ENCODE measurements at places on chromosomes 5 and 9. TPM values are rescaled to one million over a fixed set of nuclear protein-coding genes. Genes with fewer than 3 reads are reported as not detected.

The SH3PXD2B gene
- total RNA-seq, result 16.0 TPM

The RNF180 gene
- 0.31 TPM for total RNA-seq

The SPINK7 gene
- not detected for total RNA-seq

The ARL15 gene
- total RNA-seq, result 4.3 TPM

The OTP gene
- 0.07 TPM for total RNA-seq

The SPATA31C1 gene
- not detected for total RNA-seq

The PCDHGC3 gene
- 6.3 TPM for total RNA-seq

The PDZD2 gene
- total RNA-seq, result 0.07 TPM

The C5orf34 gene
- total RNA-seq, result 5.0 TPM

The NMUR2 gene
- total RNA-seq, result not detected

The ACOT12 gene
- not detected for total RNA-seq

The EEIG1 gene
- total RNA-seq, result 65.8 TPM

The LCN9 gene
- total RNA-seq, result not detected

The GPRIN1 gene
- total RNA-seq, result 9.3 TPM

The GDF9 gene
- total RNA-seq, result 0.21 TPM

The BARX1 gene
- 12.5 TPM for total RNA-seq

The SLC34A3 gene
- 0.13 TPM for total RNA-seq

The PCDHA11 gene
- 0.43 TPM for total RNA-seq

Measured in A549 treated with CpdA at 1 μM for 4 hours (cell line).